Stimulated activated CD8-positive, alpha-beta memory T cell treated with anti-CD3 and anti-CD28 coated beads, Interleukin-4, amount 100 ng/mL, for 48 hours (primary cell): ENCODE measurements at places on chromosomes 4 and X.

GRCh38 chrX:41480508-41481260 lies 33.5 kb downstream of the NYX start:
- no peak for DNase-seq

GRCh38 chr4:59127006-59127405 lies 2016.8 kb upstream of the IGFBP7 start:
- no peak for DNase-seq

- DNase-seq, result no peak
Observed at GRCh38 chr4:83025563-83025962, 9.4 kb upstream of the COPS4 start.

DNA sequence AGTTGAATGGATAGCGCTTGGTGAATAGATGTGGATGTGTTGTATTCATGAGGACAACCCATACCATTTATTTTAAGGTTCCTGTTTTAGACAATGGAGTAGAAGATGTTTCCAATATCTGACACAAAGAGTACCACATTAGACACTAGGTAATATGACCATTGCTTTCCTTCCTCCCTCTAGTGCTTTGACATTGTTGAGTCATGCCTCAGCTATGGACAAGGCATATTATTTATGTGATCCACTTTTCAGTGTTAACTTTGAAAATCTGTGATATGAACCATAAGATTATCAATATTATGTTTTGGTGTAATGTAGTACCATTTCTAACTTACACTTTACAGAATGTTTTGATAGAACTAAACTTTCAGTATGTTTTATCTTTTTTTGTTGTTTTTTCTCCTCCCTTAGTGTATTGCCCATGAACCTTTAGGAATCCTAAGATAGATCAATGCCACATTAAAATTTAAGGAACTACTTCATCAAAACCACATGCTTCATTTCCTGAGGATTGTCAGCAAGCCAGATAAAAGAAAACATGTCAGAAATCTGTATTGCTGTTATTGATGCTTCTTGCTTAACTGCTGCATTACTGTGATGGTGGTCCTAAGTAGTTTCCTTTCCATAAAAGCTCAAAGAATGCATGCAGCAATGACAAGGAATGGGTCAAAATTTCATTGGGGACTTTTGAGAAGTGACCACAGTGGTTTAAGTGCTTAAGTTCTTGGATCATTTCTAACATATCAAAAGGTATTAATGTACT lies 105.0 kb downstream of the PCDH7 start:
- DNase-seq, result no peak

- DNase-seq, result no peak
Observed at GRCh38 chr4:27366104-27366823, 505.6 kb downstream of the STIM2 start.

DNA sequence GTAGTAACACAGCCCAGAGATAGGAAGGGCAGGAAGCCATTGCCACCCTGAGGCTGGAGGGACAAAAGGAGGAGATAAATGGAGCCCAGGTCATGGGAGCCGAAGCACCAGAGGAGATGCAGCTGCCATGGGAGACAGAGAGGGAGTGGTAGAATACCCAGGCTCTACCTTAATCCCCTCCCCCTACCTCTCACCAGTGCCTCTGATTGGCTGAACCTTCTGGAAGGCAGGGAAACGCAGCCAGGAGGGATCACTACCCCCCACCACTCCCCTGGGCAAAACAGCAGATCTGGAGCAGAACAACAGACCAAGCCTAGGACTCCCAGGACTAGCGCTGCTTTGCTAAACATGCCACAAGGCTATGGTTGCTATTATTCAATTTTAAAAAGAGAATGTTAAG lies 114.2 kb downstream of the ZNF827 start:
- DNase-seq, result no peak

DNA sequence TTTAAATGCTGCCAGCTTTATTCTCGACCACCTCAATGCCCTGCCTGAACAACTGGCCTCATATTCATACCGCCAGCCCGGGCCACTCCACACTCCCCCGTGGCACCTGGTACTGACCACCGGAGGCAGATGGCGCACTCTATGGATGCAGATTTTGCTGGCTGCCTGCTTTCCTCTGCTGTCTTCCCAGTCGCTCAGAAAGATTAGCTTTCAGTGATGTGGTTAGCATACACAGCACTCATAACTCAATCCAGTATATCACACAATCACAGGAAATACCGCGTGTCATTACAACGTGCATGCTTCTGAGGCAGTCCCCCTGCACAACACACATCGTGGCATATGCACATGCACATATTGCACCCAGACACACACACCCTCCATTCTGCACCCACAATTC lies 147.2 kb upstream of the BCOR start:
- DNase-seq, result no peak

DNA sequence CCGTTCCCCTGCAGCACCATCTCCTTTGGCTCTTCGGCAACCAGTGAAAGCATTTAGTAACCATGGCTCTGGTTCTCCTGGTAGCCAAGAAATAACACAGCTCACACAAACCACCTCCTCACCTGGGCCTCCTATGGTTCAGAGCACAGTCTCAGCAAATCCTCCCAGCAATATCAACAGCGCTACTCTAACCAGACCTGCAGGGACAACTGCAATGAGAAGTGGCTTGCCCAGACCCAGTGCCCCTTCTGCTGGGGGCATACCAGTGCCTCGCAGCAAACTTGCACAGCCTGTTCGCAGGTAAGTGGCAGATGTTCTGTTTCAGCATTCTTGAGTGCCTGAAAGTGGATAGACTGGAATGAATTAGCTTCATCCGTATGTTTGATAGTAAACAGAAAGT lies 63.0 kb upstream of the SLC10A4 start:
- no peak for DNase-seq

GRCh38 chr4:168551945-168552695 lies 55.3 kb downstream of the PALLD start:
- no peak for DNase-seq

GRCh38 chr4:177569434-177569833 lies 127.2 kb upstream of the AGA start:
- DNase-seq, result no peak

GRCh38 chr4:120266602-120267001 lies 200.0 kb upstream of the MAD2L1 start:
- DNase-seq, result no peak

DNA sequence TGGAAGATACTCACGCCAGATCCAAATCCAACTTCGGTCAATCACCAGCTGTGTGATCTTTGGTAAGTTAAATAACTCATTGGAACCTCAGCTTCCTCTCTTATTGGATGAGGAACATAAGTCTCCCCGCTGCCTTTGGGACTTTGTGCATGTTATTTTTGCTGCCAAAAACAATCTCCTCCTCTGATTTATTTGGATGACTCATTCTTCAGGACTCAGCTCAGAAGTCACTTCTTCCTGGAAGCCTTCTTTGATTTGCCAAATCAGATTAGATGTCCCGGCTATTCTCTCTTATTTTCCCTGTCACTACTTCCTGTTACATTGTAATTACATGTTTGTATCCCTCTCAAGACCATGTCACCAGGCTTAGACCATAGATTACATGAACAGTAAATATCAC lies 138.0 kb upstream of the BOD1L1 start:
- DNase-seq, result no peak

- DNase-seq, result no peak
Observed at GRCh38 chrX:40952855-40953254, 132.4 kb upstream of the USP9X start.

- no peak for DNase-seq
Observed at GRCh38 chr4:142556570-142557238, 289.4 kb downstream of the INPP4B start.

DNA sequence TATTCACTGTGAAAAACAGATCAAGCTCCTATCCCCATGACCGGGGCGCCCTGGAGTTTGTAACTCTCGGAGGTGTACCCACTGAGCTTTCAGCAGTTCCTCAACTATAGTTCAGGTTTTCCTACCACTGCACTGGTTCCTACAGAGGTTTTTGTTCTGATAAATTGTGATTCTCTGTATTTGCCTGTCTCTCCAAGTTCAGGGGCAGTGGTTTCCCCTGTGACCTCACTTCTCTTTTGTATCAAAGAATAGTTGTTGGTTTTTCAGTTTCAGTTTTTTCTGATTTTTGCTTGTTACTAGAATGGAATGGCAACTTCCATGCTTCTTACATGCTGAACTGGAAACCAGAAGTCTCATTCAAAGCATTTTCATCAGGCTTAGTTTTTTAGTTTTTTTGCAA lies 56.8 kb upstream of the PLS3 start:
- DNase-seq, result no peak

- no peak for DNase-seq
Observed at GRCh38 chr4:154574311-154574710, 11.5 kb downstream of the FGB start.

DNA sequence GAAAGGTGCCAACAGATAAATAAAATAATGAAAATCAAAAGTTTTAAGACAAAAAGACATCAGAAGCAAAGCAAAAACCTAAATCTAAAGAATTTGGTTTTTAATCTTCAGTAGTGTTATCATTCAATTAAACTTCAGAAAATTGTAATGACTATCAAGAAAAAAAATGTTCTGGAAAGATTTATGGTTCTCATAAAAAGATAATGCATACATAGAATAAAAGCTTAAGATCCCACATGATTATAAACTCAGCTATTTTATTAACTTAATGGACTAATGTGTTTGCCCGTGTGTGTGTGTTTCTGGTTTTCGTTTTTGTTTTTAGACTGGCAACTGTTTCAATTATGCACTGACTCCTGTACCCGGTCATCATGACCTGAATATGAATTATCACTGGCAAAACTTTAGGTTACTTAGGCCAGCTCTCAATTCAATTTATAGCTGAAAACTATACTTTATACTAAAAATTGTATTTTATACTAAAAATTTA lies 217.5 kb upstream of the DKK2 start:
- no peak for DNase-seq

GRCh38 chr4:137226221-137226620 lies 306.1 kb downstream of the PCDH18 start:
- no peak for DNase-seq

- DNase-seq, result no peak
Observed at GRCh38 chr4:118215826-118216225, 137.0 kb downstream of the PRSS12 start.

GRCh38 chr4:87806520-87806919 lies 7.2 kb downstream of the IBSP start:
- DNase-seq, result no peak

- DNase-seq, result no peak
Observed at GRCh38 chr4:24799544-24800324, 4.4 kb downstream of the SOD3 start.

GRCh38 chrX:34521563-34521962 lies 135.5 kb downstream of the TMEM47 start:
- no peak for DNase-seq

GRCh38 chr4:70704215-70704930 lies 16.0 kb downstream of the UTP3 start:
- peak; percentile 69 for DNase-seq

DNA sequence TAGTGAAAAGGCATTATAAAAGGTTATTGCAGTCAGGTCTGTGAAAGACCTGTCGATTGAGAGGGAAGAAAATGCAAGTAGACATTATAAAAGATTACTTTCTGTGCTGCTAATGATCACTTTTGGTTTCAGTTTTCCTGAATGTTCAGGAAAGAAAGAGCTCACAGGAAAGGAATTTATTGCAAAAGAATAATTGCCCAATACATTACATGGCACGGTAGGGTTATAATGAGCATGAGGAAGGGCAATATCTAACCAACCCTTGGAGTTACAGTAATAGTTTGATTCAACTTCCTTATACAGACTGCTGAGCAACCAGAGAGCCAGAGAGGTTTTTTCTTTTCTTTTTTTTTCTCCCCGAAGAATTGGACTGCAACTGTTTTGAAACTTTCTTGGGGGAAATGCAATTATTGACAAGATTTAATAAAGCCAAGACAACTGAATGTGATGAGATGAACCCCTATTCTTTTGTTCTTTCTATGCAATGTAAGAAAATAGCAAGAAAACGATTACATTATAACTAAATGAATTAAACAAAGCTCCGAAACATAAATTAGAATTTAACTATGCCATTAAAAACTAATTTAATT lies 247.0 kb downstream of the C4orf33 start:
- no peak for DNase-seq

GRCh38 chr4:93825551-93826216 lies 2.9 kb upstream of the ATOH1 start:
- DNase-seq, result no peak

DNA sequence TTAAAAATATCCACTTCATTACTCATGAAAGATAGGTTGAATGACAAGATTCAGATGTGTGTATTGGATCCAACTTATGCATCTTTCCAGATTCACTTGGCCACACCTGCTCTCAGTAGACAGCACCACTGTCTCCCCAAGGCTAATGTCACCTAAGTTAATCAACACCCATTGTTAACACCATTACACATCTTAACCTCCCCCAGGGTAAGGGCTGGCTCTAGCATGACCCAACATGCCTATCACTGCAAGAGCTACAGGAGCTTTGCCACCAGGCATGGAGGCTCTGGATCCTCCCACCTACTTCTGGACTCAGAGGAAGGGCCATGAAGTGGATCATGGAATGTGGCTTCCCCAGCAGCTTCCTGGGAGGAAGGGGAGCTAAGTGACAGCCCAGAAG lies 32.8 kb upstream of the LSM6 start:
- no peak for DNase-seq

GRCh38 chrX:69951753-69952152 lies 98.0 kb downstream of the AWAT2 start:
- no peak for DNase-seq

DNA sequence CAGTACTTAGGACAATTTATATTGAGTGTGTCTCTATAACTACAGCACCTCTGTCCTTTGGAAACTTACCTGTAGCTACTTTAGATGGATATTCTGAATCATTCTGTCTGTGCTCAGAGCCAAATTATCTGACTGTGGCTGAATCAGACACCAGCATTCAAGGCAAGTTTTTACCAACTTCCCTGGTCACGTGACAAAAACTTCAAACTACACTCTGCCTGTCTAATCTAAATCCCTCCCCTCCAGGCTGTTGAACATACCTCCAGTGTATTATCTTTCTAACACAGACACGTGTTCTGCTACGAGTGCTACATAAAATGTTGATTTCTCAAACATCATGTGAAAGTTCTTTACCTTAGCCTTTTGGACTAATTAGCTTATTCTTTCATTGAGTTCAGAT lies 641.2 kb upstream of the CPEB2 start:
- DNase-seq, result no peak

DNA sequence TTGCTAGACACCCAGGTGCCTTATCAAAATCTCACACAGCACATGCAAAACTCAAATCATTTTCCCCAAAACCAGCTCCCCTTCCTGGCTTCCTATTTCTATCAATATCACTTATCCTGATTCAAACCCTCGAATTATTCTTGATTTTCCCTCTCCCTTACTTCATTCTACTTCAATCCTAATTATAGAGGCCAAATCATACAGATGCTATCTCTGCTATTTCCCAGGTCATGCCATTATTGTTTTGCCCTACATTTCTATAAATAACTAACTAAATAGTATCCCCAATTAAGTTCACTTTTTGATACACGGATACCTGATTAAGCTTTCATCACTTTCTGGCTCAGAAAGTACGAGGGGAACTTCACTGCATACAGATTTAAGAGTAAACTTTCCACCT lies 62.4 kb downstream of the FBXL5 start:
- no peak for DNase-seq
